Mononuclear cell (primary cell): ENCODE measurements at places on chromosomes 16 and 17. TPM values are rescaled to one million over a fixed set of nuclear protein-coding genes. Genes with fewer than 3 reads are reported as not detected.

The PRPSAP1 gene
- 23.4 TPM for total RNA-seq

The ZSCAN10 gene
- total RNA-seq: under 0.01 TPM

The KRTAP4-4 gene
- total RNA-seq: not detected

The CDRT15L2 gene
- not detected for total RNA-seq

The CDH8 gene
- total RNA-seq: not detected

The SKAP1 gene
- 40.1 TPM for total RNA-seq

The USP10 gene
- total RNA-seq: 141 TPM

The IKZF3 gene
- total RNA-seq: 47.5 TPM

The PRSS36 gene
- 1.2 TPM for total RNA-seq

The FOXN1 gene
- not detected for total RNA-seq

The DDX28 gene
- total RNA-seq: 29.7 TPM

The CCL13 gene
- not detected for total RNA-seq

The WSCD1 gene
- 0.21 TPM for total RNA-seq

The QRICH2 gene
- total RNA-seq: 1.2 TPM

The TBC1D16 gene
- total RNA-seq: 0.52 TPM

The KCNJ18 gene
- total RNA-seq: not detected

The SDR42E1 gene
- total RNA-seq: 2.8 TPM

The C16orf54 gene
- total RNA-seq: 87.9 TPM

The AANAT gene
- total RNA-seq: not detected

The LGALS9B gene
- total RNA-seq: 0.52 TPM

The MT1H gene
- not detected for total RNA-seq
